NCI-H187 (cell line): ENCODE measurements at places on chromosomes 1 and 21.

DNA sequence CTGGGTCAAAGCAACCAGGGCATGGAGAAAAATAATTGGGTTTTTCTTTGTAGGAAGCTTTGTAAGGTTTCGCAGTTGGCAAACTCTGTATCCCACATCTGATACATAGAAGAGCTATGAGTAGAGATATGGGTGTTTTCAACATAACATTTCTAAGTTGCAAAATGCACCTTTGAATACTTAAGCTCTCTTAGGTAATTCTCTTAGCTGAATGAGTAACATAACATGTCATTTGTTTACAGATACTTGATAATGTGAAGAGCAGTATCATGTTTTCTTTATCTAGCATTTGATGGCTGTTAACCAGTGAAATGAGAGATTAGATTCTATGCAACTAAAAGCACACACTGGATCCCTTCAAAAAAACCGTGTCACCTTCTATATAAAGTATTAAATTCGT, 21.6 kb downstream of the RAVER2 start:
- DNase-seq: no peak

GRCh38 chr1:212858461-212859265, 588 bp downstream of the FLVCR1 start:
- DNase-seq: no peak

- no peak for DNase-seq
These were observed 143.2 kb downstream of the PTPRU start for GRCh38 chr1:29379443-29380073.

DNA sequence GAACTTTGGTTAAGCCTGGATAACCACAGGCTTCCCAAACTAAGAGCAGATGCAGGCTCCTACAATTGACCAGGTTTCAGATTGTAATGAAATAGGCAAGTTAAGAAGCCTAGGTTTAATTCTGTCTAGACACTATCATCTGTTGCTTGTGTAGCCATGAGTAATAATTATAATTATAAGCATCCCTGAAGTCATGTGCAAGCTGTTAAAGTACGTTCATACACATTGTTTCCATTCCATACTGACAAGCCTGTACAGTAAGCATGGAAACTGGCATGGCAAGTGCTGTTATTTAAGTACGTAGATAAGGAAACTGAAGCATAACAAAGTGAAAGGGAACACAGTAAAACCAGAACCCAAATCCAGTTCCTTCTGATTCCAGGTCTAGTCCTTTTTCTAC, 557.2 kb upstream of the BEND5 start:
- no peak for DNase-seq

DNA sequence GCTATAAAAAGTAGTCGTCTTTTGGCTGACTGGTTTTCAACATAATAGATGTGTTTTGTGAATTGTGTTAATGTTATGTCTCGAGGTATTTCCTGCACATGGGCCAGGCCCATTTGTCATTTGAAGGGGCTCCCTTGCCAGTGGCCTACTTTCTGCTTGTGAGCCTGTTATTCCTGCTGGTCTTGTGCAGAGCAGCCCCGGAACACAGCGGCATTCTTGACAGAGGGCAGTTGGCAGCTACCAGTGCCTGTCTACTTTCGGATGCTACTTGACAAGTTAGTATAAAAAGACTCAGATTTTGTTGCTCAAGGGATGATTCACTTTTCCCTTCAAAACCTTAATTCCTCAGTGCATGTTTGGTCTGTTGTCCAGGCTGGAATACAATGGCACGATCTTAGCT, 28.5 kb downstream of the PGM1 start:
- DNase-seq: no peak

- no peak for DNase-seq
These were observed 39.5 kb upstream of the TNFRSF1B start for GRCh38 chr1:12127206-12127810.

- DNase-seq: no peak
These were observed 40.4 kb upstream of the BMP8A start for GRCh38 chr1:39450956-39451606.

GRCh38 chr1:82800721-82801120, 1000.0 kb downstream of the ADGRL2 start:
- no peak for DNase-seq

DNA sequence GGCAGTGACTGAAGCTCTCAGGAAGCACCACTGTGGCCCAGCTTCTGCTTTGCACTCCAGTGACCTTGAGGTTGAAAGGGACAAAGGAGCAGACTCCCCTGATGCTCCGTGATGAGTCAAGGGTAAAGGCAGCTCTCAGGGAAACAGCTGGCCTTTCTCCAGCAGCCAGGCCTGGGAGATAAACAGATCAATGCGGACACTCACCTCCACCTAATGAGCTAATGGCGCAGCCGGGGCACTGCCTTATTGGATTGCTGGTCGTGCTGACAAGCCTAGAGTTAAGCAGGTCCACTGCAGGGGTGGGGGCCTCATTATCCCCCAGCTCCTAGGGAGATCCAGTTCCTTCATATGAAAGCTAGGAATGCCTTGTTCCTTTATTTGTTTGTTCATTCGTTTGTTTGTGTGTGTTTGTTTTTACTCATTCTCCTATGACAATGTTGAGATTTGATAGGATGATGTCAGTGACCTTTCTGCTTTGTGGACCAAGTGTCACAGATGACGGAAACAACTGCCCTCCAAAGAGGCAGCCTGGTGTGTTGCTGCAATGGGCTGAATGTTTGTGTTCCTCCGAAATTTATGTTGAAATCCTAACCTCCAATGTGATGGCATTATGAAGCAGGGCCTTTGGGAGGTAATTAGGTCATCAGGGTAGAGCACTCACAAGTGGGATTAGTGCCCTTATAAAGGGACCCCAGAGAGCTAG, 141.4 kb upstream of the BEND5 start:
- no peak for DNase-seq

GRCh38 chr1:199460933-199461332, 566.6 kb upstream of the NR5A2 start:
- DNase-seq: no peak

GRCh38 chr1:225866981-225867380, 15.2 kb downstream of the TMEM63A start:
- DNase-seq: no peak

DNA sequence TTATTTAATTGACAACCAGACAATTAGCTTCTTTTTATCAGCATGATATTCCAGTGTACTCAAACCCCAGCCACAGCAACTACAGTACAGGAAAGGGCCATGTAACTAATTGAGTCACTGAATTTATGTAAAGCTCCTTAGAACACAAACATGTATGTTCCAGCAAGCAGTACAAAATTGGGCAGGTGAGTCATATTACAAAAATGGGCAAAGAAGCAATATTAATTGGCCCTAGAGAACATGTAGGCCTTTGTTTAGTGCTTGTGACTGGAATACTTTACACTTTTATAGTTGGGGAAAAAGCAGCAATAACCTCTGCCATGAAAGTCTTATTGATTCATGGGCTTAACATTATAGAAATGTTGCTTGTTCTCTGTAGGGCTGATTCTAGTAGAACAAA, 31.8 kb downstream of the CLEC20A start:
- DNase-seq: no peak

GRCh38 chr1:12478612-12478985, 139.4 kb downstream of the DHRS3 start:
- no peak for DNase-seq

DNA sequence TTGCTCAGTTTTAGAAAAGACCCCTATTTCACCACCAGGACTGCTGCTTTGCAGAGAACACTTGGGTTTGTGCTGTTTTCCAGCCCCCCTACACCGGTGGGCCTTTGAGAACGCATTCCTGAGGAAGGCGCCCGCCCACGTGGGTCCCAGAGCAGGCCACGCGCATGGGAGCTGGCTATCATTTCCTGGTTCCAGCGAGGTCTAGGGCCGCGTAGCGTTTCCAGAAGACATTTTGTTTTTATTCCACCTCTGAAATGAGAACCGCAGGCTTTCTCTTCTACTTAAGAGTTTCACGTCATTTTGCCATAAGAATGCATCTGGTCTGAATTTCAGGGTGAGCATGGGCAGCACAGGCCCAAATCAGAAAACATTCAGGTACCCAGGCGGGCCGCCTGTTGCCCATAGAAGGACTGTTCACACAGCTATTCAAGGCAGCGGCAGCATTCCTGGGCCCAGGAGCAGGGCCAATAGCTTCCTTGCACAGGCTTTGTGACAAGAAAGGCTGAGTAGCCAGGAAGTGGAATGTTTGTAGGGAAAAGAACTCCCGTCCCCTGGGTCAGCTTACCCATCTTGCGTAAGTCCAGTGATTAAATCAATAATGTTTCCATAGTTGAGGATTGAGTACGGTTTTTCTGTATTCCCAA, 1.4 kb upstream of the KLHL21 start:
- DNase-seq: no peak

GRCh38 chr1:100152271-100152670, 19.3 kb downstream of the TRMT13 start:
- no peak for DNase-seq

- no peak for DNase-seq
These were observed 280.2 kb downstream of the ASTN1 start for GRCh38 chr1:176884286-176884685.

- no peak for DNase-seq
These were observed 29.0 kb upstream of the SCAF4 start for GRCh38 chr21:31760931-31761330.

DNA sequence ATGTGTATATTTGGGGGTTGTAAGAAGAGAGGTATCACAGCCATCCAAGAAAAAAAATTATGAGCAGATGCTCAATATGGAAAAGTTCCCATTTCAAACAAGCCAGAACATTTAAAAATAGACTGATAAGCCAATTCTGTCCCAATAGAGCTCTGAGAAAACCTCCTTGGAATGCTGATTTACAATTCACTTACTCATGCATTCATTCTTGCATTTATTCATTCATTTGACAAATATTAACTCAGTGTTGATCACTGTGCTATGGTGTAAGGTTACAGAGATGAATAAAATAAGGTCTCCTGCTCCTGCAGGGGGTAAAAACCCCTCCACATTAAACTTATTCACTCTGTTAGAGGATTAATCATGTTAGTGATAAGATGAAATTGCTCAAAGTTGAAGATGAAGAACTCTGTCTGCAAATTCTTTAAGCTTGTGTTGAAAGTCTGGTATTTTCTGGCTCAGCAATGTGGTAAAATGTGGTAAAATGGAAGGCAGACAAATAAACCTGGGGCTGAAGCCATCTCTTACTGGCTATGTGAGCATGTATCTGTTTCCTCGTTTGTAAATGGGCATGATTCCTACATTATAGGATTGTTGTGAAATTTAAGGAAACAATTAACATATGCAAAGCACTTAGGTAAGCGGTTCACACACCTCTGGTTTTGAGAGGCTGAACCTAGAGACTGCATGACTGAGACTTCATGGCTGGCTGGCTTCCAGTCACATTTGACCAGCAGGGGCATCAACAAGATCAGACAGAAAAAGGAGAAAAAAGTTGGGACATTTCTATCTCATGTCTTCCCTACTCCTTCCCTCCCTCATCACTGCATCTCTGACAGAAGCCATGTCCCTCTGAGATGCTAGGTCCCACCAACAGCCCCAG, 45.0 kb upstream of the DAB1 start:
- no peak for DNase-seq

DNA sequence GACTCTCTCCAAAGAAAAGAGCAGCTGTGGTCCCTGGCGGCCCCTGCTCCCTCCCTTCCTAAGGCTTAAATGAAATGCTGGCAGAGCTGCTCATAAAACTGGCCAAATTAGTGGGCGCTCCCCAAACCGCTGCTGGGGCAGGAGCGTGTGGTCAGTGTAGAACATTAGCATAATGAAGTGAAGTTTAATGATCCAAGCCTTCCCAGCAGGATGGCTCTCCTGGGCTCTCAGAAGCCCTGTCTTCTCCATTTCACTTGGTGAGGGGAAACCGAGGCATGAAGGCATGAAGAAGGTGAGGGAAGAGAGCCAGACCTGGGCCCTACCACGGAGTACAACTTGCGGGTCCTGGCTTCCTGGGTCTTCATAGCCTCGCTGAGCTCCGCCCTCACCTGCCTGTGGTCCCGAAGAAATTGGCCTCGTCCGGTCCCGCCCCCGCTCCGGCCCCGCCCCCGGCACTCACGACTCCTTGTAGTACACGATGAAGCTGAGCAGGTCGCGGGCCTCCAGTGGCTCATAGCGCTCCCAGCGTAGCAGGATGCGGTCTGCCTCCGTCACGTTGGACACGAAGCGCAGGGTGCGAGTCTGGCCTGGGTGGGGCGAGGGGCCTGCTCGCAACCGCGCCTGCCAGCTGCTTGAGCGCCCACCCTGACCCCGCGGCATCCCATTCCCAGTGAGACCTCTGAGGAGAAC, 10.3 kb downstream of the INSRR start:
- no peak for DNase-seq

DNA sequence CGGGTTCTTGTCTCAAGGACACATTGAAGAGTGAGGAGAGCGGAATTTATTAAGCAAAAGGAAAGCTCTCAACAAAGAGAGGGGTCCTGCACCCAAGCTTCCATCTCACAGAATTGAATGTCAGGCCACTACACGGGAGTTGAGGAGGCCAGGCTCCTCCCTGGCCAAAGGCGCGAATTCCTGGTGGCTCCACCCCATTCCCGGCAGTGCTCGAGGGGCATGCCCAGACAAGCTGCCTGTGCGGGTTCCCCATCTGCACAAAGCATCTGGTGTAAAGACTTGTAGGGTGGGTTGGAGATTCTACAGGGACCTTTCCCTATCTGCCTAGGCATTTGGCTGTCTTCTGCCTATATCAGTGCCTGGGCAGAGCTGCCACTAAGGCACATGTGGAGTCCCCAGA, 648.5 kb upstream of the PKN2 start:
- DNase-seq: no peak

DNA sequence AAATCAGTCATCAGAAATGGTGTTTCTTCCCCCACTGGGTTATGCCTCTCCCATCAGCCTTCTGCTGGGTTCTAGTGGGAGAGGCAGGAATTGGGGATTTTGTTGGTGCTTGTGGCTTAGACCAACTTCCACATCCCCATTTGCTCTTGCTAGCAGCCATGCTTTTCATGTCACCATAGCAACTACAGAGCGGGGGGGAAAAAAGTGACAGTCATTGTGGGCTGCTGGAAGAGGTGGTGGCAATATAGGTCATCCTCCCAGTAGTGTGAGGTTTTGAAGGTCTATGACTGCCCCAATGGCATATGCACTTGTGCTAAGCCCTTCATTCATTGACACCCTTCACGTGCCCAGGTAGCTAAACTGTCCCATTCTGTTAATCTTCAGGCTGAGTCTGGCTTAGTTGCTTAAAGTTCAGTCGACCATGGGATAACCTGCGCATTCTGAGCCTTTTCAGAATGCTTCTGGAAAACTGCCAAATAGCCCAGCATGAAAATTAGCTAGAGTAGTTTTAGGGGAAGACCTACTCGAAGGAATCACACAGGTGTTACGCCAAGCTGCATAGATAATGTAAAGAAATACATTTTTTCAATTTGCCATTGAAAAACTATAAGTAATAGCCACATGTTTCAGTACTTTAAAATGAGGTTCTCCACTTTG, 53.7 kb upstream of the ZNF326 start:
- DNase-seq: no peak

- no peak for DNase-seq
These were observed 42.5 kb upstream of the ACTRT2 start for GRCh38 chr1:2978691-2979190.

GRCh38 chr1:61604684-61605083, 120.3 kb downstream of the TM2D1 start:
- no peak for DNase-seq

GRCh38 chr21:15259824-15260223, 195.0 kb upstream of the NRIP1 start:
- DNase-seq: no peak
